Progenitor cell of endocrine pancreas (in vitro differentiated cells): ENCODE measurements at places on chromosomes 6 and 20.

DNA sequence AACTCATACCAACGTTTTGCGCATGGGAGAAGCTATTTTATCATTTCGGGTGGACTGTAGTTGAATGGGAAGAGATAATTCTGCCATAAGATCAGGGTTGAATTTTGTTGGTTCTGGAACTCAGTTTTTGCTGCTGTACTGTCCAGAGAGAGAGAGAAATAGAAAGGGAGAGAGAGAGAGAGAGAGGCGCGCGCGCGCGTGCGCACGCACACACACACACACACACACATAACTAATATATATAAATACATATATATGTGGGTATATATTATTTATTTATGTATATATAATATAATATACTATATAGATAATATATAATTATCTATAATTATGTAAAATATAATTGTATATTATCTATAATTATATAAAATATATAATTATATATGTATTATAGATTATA lies 21.9 kb downstream of the ATRN start:
- no peak for DNase-seq

GRCh38 chr6:123527406-123527805 lies 109.3 kb downstream of the TRDN start:
- DNase-seq = no peak

- DNase-seq = no peak
Observed at GRCh38 chr6:119676961-119677360, 327.4 kb upstream of the MAN1A1 start.

- DNase-seq = no peak
Observed at GRCh38 chr6:87945966-87946365, 101.7 kb upstream of the SPACA1 start.

DNA sequence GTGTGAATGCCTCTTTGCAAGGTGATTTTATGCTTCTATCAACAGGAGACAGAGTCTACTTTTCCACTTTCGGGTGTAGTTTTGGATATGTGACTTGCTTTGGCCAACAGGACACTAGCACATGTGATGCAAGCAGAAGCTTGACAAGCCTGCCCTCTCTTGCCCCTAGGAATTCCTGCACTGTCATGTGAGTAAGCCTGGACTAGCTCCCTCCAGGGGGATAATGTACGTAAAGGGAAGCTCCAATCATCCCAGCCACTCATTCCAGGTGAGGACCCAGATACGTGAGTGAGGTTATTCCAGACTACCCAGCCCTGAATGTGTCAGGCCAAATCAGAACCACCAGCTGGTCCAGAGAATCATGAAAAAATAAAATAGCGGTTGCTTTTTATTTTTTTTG lies 33.3 kb downstream of the BEND3 start:
- DNase-seq = no peak
